ENCODE measurements at places on chromosomes 5 and 9.
A peak's percentile ranks its signal among the peaks of the same experiment; 100 is the strongest.

GRCh38 chr9:12794101-12794799 is 19.4 kb downstream of the LURAP1L start:
- no peak for DNase-seq

DNA sequence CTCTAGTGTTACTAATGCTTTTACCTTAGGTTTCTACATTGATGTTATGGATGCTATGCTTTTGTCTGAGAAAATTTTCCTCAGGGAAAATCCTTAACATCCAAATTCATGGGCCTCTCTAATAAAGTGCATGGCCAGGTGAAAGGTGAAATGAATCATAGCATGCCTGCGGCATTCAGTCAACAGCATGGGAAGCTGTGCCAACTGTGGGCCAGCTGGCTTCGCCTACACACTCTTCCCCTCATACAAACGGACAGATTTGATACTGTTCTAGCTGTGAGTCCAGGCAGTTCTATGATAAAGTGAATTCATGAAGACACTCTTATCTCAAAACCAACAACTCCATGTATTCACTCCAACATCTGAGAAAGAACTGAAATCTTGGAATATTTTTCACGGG is 374.1 kb downstream of the PLK2 start:
- DNase-seq = no peak

DNA sequence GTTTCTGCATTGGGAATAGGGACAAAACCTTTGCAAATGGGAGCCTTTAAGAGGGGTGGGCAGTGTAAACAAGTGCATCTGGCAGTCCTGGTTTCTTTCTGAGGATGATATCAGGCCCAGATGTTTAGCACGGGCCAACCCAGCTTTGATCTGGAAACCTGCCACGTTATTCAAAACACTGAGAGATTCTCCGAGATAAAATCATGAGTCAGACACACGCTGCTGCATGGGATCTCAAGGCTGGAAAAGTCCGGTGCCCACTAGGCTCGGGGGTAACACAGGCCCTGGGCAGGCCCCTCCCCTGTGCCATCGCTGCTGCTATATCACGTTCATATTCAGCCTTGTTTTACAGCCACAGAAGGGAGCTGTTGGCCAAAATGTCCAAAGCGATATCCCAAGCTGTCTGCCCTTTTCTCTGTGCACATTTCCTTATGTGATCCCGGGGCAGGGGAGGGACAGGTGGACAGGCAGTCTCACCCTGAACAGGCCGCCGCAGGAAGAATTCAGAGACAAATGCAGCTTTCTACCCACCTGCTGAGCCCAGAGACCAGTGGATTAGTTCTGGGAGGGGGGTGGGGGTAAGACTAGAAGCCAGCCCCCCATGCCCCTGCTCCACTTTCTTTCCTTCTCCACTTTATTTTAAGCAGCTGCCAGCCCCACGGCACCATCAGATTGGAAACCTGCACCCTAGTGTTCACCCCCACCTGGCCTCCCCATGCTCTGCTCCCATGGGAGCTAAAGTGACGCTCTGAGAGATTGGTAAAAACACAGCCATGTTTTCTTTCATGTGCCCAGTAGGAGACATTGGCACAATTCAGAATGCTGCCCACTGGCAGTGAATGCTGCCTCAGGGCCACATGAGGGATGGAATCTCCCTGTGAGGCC is 63.1 kb downstream of the TMOD1 start:
- DNase-seq = no peak

GRCh38 chr5:112822456-112822855 is 38.6 kb upstream of the SRP19 start:
- DNase-seq = no peak

DNA sequence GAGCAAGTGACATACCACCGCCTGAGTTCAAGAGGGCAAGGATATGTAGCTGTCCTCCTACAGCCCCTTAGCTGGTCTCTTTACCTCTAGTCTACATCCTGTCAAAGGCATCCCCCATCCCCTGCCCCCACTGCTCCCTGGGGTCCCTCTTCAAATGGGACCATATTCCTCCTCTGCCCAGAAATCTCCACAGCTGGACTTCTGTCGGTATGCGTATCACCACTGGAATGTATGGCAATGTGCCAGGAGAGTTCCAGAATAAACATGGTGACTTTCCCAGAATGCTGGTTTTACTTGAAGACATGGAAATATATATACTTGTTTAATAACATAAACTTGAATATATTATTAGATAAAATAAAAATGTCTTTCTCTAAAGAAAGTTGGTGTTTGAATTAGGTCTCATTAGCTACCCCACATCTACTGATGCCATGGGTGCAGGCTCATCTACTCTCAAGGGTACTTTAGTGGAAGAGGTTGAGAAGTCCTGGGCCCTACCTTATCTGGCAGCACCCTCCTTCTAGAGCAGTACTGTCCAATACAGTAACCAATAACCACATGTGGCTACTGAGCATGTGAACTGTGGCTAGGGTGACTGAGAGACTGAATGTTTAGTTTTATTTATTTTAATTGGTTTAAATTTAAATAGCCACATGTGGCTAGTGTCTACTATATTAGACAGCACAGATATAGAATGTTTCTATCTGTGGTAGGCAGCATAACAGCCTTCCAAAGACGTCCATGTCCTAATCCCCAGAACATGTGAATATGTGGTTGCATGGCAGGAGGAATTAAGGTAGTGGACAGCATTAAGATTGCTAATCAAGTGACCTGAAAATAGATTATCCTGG is 181.7 kb upstream of the SLC30A5 start:
- DNase-seq = no peak

DNA sequence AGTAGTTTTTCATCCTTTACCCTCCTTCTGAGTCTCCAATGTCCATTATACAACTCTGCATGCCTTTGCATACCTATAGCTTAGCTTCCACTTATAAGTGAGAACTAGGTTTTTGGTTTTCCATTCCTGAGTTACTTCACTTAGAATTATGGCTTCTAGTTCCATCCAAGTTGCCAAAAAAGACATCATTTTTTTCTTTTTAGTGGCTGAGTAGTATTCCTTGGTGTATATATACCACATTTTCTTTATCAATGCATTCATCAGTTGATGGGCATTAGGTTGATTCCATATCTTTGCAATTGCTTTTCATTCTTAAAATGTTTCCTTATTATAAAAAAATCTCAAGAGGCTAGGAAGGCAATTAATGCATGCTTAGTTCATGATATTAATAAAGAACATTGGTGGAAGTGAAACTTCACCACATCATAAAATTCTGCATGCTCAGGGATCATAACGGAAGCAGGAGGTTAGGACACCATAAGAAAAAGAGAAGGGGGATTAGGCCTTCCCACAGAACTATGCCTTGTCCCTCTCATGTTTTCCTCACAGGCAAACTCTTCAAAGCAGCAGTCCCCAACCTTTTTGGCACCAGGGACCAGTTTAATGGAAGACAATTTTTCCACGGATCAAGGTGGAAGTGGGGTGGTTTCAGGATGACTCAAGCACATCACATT is 105.2 kb downstream of the FRMD3 start:
- DNase-seq = no peak

DNA sequence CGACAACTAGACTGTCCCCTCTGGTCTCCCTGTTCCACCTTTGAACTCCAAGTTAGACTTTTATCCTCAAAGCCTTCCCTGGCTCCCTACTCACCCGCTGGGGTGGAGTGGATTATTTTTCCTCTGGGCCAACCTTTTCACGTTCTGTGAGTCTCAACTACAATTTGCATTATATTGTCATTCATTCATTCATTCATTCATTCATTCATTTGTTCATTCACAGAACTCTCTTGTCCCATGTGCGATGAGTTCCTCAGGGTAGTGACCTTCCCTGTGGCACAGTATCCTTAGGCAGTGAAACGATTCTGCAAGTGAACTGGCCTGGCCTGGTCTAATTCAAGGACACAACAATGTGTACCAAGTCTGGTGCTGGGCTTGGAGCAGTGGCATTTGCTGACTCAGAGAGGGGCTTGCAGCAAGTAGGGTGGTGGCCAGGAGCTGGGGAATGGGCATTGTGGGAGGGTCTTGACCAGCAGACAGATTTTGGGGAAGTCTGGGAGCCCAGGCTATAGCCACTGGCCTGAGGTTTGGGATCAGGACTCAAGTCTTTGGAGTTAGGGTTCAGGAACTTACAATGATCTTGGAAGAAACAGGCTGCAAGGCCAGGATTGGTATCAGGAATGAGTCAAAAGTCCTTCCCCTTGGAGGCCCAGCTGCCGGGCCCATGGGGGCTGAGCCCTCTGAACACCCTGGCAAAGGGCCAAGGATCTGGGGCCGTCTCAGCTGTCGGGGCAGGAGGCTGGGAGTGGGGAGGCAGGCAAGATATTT is 37.2 kb upstream of the COL15A1 start:
- no peak for DNase-seq

GRCh38 chr9:129774791-129775447 is 22.1 kb upstream of the PTGES start:
- no peak for DNase-seq

- no peak for DNase-seq
Observed at GRCh38 chr9:93325307-93326035, 126.0 kb upstream of the FAM120A start.

DNA sequence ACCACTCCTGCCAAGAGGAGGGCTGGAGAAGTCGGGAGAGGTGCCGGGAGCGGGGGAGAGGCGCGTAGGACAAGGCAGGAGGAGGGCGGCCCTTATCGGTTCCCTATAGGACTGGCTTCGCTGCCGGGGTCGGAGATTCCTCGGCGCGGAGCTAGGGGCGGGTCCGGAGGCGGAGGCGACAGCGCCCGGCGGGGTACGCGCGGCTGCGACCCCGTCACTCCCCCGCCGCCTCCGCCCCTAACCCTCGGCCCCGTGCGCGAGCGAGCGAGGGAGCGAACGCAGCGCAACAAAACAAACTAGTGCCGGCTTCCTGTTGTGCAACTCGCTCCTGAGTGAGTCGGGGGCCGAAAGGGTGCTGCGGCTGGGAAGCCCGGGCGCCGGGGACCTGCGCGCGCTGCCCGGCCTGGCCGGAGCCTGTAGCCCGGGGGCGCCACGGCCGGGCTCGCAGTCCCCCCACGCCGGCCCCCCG is 2.0 kb downstream of the GLIS3 start:
- peak; percentile 25 for DNase-seq

GRCh38 chr5:71454913-71455312 is 538 bp upstream of the BDP1 start:
- no peak for DNase-seq

GRCh38 chr5:74454263-74455030 is 186.1 kb downstream of the ENC1 start:
- DNase-seq = no peak

DNA sequence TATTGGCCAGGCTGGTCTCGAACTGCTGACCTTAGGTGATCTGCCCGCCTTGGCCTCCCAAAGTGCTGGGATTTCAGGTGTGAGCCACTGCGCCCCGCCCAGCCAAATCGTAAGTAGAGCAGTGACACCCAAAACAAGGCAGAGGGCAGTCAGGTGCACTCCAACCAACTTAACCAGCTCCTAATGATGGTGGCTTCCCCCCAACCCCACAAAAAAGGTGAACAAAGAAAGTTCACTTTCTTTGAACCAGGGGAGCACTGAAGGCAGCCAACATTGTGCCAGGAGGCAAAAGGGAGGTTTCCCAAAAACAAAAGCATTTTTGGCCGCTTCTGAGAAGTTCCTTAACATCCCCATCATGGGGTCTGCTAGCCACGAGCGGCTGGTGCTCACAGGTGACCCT is 9.6 kb downstream of the GMCL2 start:
- no peak for DNase-seq

DNA sequence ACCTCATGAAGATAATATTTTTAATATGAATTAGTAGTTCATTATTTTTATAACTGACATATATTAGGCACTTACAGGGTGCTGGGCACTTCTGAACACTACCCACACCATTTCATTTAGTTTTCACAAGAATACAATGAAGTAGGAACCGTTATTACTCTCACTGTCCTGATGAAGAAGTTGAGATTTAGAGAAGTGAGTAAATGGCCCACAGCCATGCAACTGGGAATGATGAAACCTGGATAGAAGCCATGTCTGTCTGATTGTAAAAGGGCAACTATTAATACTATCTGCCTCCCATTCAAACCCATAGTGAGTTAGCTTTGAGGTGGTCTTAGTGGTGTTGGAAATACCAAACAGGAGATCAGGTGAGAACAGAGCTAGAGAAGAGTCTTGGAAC is 29.6 kb upstream of the OTULINL start:
- DNase-seq = no peak

DNA sequence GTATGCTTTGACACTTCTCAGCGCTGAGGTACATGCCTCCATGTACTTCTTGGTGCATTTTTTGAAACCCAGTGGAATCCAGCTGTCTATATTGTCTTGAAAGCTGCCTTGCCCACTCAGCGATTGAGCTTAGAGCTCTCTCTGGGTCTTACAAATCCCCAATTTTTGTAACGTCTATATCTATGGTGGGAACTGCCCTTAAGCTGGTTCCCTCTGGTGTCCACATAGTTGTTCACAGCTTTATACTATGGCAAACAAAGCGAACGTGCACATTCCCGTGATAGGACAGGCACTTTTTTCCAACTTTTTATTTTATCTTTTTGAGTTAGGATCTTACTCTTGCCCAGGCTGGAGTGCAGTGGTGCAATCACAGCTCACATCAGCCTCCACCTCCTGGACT is 20.9 kb downstream of the CDHR2 start:
- DNase-seq = no peak

- DNase-seq = peak; percentile 71
Observed at GRCh38 chr9:129068990-129069861, 11.7 kb upstream of the DOLPP1 start.

- DNase-seq = no peak
Observed at GRCh38 chr5:606061-606460, 6.1 kb upstream of the CEP72 start.

DNA sequence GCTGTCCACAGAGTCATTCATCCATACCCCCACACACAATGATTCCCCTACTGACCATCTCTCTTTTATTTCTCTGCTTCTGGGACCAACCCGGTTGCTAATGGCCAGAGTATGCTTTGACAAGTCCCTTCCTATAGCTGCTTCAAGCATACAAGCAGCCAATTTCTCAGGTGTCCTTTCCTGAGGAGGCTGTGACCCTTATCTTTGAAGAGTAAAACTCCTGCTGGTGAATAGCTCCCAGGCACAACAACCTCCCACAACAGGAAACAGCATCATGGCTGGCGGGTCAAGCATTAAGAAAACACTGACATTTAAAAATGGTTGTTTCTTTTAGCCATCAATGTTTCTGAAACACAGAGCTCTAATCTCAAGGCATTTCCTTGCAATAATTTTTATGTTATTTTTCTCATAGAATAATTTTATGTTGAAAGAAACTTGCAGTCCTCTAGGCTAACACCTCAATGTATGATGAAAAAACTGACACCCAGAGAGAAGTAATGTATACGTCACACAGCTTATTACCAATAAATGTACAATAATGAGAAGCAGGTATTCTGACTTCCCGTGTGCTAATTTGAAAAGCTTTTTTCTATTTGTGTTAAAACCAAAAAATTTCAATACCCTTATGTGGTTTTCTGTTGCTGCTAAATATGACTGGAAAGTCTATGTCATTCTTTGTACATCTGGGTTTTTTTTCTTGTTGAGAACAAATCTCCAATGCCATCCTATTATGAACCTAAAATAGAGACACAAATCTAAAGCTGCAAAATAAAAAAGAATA is 7.5 kb upstream of the PAM start:
- no peak for DNase-seq

GRCh38 chr9:113255438-113255837 is 19.9 kb downstream of the CDC26 start:
- no peak for DNase-seq

GRCh38 chr9:137355761-137356365 is 53.8 kb upstream of the NRARP start:
- no peak for DNase-seq

GRCh38 chr9:137387114-137387890 is 35.7 kb downstream of the EXD3 start:
- DNase-seq = no peak

GRCh38 chr9:121887553-121888437 is 205.3 kb downstream of the TTLL11 start:
- DNase-seq = no peak
